NCI-H510A treated with DMSO at 0.1 percent for 48 hours (cell line): ENCODE measurements at places on chromosomes 2 and 18.

DNA sequence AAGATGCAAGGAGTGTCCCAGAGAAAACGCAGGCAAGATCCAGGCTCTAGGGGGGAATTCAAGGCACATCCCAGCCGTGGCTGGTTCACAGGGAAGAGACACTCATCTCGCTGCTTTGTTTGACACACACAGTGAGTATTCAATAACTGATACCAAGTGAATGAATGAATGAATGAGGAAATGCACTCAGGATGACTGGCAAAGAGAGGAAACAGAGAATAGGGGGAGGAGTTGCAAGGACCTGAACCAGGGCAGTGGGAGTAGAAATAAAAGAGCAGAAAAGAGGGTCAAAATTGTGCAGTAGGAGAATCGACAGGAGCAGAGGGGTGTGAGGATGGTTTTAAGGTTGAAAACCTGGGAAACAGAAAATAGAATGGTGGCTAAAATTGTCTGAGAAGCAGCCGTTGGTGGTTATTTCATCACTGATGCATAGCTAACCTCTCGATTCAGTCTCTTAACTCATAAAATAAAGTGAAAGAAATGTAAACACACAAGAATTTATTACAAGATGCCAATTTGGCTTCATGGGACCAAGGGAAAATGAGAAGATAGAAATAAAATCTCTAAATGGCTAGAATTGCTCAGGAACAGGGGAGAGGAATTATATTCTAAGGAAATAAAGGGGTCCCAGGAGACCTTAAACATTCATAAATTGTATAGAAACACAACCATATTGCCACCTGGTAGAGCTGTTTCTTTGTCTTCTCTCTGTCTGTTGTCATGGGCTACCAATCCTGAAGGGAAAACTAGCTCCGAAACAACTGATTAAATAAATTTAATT, 63.9 kb upstream of the PHLPP1 start:
- no peak for DNase-seq

DNA sequence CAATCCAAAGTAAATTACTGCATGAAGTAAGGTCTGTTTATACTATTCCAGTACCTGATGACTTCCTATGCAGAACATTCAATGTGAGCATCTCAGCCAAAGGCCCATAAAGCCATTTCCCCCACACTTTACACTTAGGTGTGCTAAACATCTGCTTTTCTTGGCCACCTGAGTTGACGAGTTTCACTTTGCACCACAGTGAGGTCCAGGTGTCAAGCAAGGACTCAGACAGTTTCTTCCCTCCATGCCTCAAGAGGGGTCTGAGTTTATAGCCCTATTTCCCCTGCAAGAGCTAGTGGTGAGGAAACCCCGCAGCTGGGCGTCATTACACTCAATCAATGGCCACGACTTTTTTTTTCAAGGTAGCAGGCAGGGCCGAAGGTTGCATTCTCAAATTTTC, 107.7 kb downstream of the MREG start:
- no peak for DNase-seq

DNA sequence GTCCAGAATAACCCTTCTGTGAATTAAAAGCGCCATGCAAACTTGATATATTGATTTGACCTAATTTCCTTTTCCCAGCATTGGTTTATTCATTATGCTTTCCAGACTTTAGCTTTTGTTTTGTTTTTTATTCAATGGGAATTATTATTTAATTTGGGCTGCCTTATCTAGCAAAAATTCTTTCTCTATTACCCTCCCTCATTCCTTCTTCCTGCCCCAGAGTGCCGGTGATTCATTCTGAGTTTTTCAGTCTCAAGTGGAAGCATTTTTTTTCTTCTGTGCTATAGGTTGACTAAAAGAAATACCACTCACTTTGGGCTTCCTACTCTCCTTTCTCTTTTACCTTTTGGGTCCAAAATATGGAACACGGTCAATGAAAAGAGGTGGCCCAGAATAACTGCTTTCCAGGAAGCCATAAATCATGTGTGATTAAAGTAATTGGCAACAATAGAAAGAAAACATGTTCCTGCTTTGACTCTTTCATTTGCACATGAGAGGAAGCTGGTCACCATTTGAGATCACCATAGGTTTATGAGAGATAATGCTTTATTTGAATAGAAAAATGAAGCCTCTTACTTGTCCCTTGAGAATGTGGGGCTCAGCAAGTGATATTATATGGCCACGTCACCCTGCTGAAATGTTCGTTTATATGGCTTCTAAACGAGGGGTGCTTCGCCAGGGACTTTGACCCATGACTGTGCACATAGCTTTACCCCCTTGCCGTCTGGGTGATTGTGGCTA, 422.8 kb upstream of the ZEB2 start:
- DNase-seq, result no peak

- no peak for DNase-seq
These were observed 14.6 kb downstream of the SLC4A3 start for GRCh38 chr2:219642069-219642454.

GRCh38 chr2:235639428-235639773, 145.6 kb downstream of the AGAP1 start:
- peak; percentile 46 for DNase-seq

DNA sequence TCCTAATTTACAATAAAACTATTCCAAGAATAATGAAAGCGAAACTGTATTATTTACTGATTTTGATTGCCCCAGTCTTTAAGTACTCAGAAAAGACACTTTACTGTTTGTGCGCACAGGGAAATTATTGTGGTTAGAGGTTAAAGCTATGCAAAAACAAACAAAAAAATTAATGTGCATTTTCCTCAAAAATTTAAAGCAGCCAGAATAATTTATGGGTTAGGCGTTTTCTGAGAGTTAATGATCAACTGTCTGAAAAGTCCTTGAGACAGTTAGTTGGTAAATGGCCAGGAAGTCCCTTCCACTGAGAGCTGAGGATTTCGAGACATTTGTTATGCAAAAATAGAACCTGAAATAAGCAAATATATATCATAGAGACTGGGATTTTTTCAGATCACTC, 143.3 kb downstream of the IRS1 start:
- DNase-seq, result no peak

DNA sequence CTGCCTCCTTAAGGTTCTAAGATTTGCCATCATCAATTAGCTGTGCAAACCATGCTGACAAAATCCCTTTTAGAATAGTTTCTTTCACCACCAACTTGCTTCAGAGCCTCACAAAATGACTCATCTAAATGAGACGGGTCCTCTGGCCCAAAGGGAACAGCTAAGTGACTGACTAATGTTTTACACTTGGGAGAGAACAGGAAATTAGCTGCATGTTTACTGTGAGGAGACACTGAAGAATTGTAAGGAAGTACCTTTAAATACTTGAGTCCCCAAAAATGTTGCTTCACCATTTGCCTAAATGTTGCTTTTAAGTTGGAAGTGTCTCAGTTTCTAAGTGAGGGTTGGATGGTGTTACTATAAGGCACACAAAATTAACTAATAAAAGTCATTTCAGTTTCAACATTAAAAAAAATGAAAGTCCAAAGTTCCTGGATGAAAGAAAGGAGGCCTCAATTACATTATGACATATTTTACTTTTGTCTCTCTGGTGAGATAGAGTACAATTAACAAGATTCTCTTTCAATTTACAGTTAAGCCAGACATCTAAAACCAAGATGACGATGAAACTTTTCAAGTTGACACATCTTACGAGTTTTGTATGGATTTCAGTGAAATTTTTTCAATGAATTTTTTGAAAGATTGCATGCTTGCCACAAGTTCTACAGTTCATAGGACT, 229.1 kb upstream of the FN1 start:
- no peak for DNase-seq

DNA sequence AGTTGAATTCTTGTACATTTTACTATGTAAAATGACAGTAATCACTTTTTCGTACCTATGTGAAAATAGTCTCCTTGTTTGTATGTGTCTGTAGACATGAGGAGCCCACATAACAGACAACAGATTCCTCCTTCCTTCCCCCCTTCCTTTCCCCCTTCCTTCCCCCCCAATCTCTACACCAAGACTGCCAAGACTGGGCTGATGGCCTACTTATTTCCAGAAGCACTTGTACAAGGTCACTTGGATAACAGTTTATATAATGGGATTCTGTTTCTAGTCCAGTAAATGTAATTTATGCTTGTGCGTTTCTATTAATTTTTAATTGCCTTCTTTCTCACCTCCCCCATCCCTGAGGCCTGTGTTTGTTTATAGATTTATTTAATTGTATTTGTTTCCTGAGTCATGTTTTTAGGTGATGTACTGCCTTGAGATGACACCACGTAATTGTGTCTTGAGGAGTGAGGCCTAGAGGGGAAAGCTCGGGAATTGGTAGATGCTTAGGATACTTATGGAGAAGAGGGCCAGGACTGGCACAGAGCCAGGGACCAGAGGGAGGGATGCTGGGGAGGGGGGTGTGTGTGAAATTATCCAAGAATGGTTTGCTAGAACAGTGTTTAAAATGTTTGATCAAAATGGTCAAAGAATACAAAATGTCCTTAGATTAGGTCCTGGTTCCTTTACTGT, 12.3 kb downstream of the B3GNT2 start:
- DNase-seq, result no peak

DNA sequence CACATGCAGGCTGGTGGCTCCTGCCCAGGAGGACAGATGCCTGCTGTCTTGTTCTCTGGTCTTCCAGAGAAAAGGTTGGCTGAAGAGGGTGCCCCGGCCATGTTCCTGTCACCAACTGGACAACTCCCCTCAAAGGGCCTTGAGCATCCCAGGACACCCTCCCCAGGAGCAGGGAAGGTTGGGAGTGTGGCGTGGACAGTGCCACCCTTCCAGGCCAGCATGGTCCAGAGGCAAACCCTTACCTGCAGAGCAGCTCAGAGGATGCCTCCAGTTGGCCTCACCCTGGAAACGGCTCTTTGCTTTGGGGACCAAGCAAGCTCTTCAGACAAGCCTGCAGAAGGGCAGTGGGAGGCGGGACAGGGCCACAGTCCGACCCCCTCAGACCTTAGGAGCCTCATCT, 4.9 kb upstream of the GPC1 start:
- no peak for DNase-seq

GRCh38 chr2:217897816-217898806, 104.7 kb downstream of the TNS1 start:
- DNase-seq, result no peak

DNA sequence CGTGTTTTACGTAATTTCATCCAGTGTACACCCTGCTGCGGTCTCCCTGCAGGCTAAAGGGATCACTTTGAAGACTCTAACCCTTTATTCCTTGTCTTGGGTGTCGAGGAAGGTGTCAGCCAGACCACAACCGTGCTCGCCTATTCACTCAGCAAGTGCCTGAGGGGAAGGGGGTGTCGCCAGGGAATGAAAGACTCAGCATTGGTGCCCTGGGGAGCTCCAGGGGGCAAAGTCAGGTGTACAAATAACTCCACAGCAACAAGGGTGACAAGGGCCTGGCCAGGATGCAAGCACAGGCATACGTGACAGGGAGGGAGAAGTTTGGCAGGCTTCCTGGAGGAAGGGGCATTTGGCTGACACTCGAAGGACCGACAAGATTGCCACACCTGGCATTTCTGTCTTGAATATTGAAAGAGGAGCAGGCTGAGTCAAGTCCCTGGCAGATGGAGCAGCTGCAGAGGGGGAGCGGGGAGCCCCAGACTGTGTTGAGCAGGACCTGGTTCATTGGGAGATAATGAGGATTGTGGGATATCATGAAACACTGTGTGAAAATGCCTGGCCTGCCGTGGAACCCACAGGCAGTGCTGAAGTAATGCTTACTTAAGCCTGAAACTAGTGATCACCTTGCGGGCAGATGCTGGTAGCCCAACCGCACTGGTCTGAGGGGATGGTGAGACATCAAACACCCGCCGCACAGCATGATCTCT, 93.9 kb downstream of the RHOB start:
- no peak for DNase-seq

DNA sequence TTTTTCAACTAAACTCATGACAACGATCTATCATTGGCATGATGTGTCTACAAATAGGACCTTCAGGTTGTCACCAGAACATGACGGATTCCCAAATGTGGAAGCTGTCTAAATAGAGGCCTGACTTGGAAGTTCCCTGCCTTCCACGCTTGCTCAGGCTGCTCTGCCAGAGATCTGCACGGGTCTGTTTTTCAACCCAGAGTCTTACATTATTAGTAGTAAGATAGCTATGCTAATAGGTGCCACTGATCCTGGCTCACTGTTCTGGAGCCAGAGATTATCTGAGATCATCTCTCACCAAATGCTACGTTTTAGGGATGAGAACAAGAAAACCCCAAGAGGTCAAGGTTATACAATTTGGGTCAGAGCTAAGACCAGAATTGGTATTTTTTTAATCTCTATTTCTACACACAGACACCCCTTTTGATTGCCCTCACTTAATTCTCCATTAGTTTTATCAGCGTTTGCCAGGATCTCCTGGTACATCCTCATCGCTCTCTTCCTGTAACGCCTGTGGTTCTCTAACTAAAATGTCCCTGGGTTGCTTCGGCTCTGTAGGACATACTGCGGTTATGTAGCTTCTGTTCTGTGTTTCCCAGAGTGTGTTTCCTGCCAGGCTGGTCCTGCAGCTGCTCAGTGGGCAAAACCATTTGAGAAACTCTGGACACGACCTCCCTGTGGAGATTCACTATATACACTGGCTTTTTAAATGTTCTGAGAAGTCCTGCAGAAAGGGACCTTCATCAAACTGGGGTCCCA, 5.7 kb downstream of the CDC42EP3 start:
- DNase-seq, result no peak

- DNase-seq, result no peak
These were observed 24.2 kb downstream of the ZAP70 start for GRCh38 chr2:97737421-97738178.

DNA sequence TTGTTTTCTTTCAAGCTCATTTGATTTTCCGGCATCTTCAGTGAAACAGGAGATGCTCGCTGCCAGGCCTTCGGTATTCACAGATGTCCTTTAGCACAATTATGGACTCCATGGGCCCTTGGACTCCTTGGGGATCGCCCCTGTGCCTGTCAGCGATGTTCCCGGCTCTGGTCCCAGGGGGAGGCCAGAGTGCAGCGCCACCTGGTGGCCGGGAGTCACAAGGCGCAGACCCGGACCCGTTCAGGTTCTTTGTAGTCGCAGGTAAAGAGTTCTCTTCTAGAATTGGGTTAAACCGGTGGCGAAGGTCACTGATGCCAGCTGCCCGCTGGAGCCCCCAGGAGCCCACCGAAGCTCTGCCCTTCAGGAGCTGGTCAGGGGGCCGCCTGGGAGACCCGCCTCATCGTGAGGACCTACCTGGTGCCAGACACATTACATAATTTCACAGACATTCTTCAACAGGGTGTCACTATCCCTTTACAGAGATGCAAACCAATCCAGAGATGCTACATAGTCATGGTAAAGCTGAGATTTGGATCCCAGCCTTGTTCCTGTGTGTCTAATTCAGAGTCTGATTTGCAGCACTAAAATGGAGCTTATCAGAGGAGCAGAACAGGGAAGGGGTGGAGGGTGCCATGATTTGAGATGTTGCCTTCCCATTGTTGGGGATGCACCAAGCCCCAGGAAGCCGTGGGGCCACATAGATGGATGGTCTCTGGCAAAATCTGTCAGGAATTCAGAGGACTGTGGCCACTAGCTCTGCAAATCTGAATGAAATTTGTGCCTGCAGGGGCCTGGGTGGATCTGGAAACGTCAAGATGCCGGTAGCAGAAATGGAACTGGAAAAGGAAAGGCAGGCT, 6.0 kb upstream of the INPP5D start:
- DNase-seq, result peak; percentile 29

DNA sequence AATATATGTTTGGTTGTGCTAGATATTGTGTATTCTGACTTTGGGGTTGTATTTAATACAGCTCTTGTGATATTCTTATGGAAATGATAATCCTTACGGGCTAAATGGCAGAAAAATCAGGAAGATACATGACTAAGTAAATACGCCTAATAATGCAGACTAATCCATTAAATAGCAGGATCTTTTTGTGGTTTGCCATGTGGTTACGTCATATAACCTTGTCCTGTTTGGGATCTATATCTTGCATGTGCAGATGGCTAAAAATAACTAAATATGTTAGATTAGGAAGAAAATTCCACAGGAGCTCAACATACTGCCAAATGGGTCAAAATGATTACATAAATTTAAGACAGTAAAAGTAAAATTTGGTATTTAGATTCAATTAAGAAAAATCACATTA, 83.0 kb downstream of the NEB start:
- no peak for DNase-seq
